ENCODE measurements at places on chromosomes 5 and 9. TPM values are rescaled to one million over a fixed set of nuclear protein-coding genes. Genes with fewer than 3 reads are reported as not detected.

PAX5 gene
- total RNA-seq: not detected

CAVIN4 gene
- 1.2 TPM for total RNA-seq

C5orf52 gene
- total RNA-seq: not detected

INSL6 gene
- not detected for total RNA-seq

TMEM174 gene
- total RNA-seq: not detected

IFNA13 gene
- total RNA-seq: not detected

SGCD gene
- total RNA-seq: 16.9 TPM

TRIP13 gene
- 26.2 TPM for total RNA-seq

OR1Q1 gene
- total RNA-seq: 0.26 TPM

CTNND2 gene
- under 0.01 TPM for total RNA-seq

ECM2 gene
- 8.2 TPM for total RNA-seq

FAXDC2 gene
- 13.6 TPM for total RNA-seq

FOXD4L6 gene
- total RNA-seq: not detected

CAMK2A gene
- under 0.01 TPM for total RNA-seq

All from aortic smooth muscle cell (primary cell).